ENCODE measurements at places on chromosomes 1 and 21.

GRCh38 chr1:226608699-226609505, 60.3 kb downstream of the STUM start:
- DNase-seq = peak; percentile 34

DNA sequence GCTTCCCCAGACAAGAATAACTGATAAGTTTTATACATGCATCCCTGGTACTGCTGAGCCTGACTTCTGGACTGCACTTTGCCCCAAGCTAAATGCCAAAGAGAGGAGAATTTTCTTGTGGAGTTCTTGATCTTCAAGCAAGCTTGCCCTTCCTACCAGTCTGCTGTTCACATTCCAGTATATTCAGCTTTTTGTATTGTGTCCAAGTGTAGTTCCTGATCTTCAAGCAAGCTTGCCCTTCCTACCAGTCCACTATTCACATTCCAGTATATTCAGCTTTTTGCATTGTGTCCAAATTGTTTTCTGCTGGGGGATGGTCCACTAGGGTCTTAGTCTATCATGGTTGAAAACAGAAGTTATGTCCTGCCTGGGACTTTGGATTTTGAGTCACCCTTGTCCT, 894 bp upstream of the TSEN15 start:
- DNase-seq = no peak

DNA sequence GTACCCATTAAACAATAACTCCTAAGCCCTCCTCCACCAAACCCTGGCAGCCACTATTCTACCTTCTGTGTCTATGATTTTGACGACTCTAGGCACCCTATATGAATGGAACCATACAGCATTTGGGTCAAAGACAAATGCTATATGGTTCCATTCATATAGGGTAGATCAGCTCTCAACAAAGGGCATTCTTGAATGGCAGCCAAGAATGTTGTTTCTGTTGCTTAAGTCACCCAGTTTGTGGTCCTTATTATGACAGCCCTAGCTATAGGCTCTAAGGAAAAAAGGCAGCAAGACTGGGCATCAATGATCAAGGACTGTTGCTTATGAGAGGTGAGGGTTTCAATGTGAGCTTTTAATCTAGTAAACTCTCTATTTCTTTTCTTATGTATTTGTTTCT, 4.7 kb upstream of the SLC5A9 start:
- DNase-seq = no peak

- no peak for DNase-seq
Measured at GRCh38 chr1:66546047-66546810, 12.3 kb downstream of the SGIP1 start.

GRCh38 chr1:207097871-207098324, 6.1 kb upstream of the C4BPA start:
- no peak for DNase-seq

GRCh38 chr21:45074048-45074817, at the start of gene ADARB1:
ADARB1 (plus strand) TSS chr21:45074580; CDS start chr21:45171657, 97,077 bp downstream.
- DNase-seq = peak; percentile 71

DNA sequence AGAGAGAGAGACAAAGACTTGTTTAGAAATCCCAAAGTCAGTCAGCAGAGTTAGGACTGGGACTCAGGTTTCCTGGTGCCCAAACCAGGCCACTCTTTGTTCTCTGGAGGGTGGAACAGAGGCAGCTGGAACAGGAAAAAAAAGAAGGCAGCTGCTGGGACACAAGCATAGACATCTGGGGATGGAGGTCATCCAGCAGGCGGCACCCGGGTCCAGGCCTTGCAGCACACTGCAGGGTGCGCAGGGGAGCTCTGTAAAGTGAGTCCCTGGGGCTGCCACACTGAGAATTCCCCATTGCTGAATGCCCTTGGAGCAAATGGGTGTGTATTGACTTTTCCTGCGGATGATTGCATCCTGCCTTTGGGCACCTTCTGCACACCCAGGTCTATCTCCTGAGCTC, 222.9 kb upstream of the CSF3R start:
- no peak for DNase-seq

- DNase-seq = no peak
Measured at GRCh38 chr1:114152508-114153260, 985 bp downstream of the SYT6 start.

DNA sequence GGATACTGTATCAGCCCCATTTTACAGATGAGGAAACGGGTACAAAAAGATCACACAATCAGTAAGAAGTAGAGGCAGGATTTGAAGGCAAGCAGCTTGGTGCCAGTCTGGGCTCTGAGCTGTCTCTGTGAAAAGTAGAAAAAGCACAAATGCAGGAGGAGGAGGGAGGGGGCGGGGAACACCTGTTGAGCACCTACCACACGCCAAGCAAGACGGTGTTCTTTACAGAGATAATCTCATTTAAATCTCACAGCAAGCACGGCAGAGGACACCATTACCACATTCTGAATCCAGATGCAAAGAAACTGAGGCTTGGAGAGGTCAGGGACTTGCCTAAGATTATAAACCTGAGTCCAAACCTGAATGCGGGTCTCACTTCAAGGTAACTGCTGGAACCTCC, 3.3 kb downstream of the LRRC38 start:
- no peak for DNase-seq

GRCh38 chr21:37041706-37042271, 31.1 kb downstream of the PIGP start:
- no peak for DNase-seq

DNA sequence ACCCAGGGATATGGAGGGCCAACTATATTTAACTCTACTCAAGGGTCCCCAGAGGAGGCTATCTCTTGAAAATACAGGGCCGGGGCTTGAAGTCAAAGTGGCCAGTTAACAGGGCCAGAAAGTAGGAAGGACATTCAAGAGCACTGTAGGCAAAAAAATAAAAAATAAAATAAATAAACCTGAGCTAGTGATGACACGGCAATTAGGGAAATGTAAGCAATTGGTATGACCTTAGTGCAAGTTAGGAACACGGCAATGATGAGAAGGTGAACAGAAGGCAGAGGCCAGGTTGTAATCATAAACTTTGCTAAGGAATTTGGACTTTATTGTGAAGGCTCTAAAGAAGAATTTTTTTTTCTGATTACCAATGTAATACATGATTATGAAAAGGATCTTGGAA, 3.4 kb upstream of the B3GALNT2 start:
- no peak for DNase-seq

GRCh38 chr1:189706594-189706993, 771.1 kb downstream of the BRINP3 start:
- no peak for DNase-seq

Measured in PC-9 (cell line).